ENCODE measurements at places on chromosomes 7 and 10.

GRCh38 chr10:4650582-4650981, 175.4 kb upstream of the AKR1E2 start:
- no peak for DNase-seq

DNA sequence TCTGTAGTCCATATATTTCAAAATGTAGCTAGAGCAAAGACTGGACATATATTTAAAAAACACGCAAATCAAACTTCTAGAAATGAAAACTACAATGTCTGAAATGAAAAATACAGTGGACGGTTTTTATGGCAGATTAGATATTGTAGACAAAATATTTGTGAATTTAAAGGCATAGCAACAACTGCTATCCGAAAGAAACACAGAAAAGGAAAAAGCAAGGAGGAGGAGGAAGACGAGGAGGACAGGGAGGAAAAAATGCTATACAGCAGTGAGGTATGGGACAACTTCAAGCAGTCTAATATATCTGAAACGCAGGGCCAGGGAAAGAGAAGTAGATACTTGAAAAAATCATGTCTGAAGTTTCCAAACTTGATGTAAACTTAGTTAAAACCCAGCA, 13.3 kb downstream of the WASL start:
- no peak for DNase-seq

- no peak for DNase-seq
Measured at GRCh38 chr10:129839285-129840195, 124.5 kb downstream of the EBF3 start.

DNA sequence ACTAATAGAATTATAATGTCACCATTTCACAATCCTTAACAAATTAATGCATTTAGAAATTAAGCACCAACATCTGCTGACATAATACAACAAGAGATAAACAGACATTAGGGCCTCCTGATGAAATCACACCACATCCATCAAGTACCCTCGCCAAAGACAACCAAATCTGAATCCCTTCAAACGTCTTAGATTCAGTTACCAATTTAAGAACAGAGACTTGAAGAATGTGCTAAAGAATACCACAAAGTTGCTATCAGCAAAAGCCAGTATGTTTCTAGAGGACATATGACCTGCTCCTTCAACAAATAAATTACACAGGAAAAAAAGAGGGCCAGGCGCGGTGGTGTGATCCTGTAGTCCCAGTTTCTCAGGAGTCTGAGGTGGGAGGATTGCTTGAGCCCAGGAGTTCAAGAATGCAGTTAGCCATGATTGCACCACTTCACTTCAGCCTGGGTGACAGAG, 144.5 kb downstream of the REEP3 start:
- DNase-seq = no peak

DNA sequence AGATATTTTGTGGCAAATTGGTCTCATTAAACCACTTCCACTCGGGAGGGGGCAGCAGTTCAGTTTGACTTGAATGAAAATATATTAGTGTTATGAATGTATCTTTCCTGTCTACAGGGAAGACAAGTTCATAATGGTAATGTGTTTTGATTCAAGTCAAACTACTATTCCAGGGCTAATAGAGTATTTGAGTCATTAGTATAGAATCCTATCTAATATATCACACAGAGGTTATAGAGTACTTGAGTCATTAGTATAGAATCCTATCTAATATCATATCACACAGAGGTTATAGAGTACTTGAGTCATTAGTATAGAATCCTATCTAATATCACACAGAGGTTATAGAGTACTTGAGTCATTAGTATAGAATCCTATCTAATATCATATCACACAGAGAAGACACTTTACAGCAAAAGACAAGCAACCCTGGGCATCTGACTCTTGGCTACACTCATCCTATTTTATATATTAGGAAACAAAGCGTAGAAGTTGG, 199.7 kb upstream of the MAGI2 start:
- no peak for DNase-seq

- DNase-seq = no peak
Measured at GRCh38 chr7:42745357-42746059, 166.4 kb downstream of the C7orf25 start.

GRCh38 chr10:10626734-10627133, 390.9 kb upstream of the CELF2 start:
- no peak for DNase-seq

DNA sequence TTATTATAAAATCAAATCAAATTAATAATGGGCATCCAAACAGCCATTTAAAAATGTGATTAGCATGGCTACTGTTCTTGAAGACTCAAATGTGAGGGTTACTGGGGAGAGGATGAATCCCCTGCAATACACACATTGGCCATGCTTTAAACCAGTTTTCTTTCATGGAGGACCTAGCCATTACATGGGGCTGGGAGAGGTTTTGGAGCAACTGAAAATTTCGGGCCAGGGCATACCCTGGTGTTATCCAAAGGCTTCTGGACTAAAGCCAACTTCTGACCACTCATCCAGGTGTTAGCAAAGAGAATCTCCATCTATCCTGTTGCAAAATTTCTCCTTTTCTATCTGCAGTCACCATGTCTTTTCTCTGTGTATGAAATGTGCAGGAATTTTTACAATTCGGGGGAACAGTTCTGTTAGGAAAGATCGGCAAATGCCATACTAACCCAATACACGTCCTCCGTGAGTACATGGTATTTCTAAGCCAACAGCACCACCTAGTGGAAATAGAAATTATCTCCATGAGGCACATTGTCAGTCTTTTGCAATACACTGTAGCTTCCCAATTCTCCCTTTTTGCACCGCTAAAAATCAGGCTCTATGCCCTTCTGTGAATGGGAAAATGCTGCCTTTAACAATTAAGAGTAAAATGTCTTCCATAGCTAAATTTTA, 47.0 kb upstream of the ZNF107 start:
- DNase-seq = peak; percentile 58

DNA sequence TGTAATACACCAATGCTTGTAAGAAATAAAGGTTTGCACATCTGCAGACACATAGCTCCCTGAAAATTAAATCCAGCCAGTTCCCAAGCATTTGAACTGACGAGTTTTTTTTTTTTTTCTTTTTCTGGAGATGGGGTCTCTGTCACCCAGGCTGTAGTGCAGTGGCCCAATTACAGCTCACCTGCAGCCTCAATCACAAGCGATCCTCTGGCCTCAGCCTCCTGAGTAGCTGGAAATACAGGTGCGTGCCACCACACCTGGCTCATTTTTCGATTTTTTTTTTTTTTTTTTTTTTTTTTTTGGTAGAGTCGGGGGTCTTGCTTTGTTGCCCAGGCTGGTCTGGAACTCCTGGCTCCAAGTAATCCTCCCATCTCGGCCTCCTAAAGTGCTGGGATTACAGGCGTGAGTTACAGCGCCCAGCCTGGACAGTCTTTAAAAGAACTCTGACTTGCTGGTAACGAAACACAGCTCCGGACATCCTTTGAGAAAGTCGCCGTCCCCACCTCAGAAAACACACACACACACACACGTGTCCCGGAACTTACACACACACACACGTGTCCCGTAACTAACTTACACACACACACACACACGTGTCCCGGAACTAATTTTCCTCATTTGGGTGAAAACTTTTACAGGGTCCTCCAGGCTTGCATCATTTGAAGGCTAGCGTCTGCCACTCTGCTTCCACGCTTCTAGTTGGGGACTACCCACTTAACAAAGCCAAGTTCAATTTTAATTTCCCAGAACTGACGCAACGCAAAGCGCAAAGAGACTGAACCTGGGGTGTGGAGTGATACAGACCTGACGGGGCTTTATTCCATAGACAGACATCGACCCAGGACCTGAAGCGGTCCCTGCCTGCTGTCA, 18.6 kb downstream of the OCM2 start:
- peak; percentile 16 for DNase-seq

- no peak for DNase-seq
Measured at GRCh38 chr10:51028420-51028819, 45.9 kb upstream of the PRKG1 start.

DNA sequence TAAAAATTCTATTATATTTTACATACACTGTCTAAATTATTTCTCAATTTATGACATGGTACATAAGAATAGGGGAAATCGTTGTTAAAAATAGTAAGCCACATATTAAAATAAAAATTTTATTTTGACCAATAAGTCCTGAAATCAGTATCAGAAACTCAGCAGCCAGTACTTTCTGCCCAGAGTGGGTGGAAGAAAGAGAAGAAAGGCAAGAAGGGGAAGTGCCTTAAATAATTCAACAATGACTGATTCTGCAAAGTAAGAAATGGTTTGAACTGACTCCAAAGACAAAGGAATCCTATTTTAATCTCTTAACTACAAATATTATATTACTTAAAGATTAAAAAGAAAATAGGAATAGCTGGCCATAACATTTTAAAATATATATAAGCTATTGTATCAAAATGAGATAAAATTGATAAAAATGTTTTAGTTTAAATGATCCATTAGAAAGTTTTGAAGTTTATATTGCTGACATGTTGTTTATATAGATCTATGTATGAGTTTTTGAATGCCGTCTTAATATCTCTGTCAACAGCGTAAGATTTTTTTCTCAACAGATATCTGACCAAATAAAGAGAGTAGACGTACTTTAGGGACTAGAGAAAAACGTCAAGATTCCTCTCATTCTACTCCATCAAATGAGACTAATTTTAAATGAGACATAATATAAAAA, 30.2 kb upstream of the NRCAM start:
- no peak for DNase-seq

GRCh38 chr10:90047243-90047729, 345.9 kb downstream of the KIF20B start:
- DNase-seq = no peak

- peak; percentile 61 for DNase-seq
Measured at GRCh38 chr10:71697938-71698709, 21.5 kb downstream of the C10orf105 start.

DNA sequence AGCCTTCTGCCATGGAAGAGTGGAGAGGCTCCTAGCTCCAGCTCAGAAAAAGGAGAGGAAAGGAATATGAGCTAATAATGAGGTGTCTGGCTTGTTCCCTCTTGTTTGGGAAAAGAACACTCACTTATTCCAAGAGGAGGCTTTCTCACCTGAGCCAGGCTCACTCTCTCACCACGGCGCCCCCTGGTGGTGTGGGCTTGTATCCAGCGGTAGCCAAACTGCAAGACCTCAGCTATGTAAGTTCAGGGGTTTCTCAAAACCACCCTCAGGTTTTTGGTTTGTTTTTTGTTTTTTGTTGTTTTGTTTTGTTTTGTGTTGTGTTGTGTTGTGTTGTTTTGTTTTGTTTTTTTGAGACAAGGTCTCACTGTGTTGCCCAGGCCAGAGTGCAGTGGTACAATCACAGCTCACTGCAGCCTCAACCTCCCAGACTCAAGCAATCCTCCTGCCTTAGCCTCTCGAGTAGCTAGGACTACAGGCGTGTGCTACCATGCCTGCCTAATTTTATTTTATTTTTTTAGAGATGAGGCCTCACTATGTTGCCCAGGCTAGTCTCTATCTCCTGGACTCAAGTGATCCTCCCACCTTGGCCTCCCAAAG, 124.0 kb downstream of the TMEM130 start:
- peak; percentile 60 for DNase-seq

DNA sequence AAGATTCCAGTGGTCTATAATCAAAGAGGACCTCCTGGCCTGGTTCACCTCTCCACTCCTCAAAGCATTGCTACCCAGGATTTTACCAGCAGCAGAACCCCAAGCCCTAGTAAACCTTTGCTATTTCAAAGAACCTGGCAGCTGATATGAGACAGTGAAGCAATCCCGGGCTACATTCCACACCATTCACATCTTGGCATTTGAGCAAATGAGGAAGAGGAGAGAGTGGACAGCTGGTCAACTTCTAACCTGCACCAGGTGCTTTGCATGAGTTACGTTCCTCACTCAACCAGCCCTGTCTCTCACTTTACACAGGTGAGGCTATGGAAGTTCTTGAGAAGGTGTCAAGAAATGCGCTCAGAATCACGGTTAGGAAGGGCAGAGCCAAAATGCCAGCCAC, 1.1 kb downstream of the CCDC3 start:
- no peak for DNase-seq

DNA sequence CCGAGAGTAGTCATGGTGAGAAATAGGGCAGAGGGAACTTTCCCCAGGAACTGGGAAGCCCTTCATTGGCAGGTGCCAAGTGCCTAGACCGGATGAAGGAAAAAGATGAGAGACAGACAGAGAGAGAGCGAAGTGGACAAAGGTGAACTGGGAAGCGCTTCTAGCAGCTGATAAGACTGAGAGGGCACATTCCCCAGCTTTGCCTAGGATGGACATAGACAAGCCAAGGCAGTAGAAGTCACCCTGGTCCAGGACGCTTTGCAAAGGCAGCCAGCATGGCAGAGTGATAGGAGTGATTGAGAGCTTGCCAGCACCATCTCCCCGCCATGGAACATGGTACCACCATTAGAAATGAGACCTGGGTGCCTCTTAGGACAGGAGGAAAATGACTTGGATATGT, 372.8 kb upstream of the MGMT start:
- no peak for DNase-seq

DNA sequence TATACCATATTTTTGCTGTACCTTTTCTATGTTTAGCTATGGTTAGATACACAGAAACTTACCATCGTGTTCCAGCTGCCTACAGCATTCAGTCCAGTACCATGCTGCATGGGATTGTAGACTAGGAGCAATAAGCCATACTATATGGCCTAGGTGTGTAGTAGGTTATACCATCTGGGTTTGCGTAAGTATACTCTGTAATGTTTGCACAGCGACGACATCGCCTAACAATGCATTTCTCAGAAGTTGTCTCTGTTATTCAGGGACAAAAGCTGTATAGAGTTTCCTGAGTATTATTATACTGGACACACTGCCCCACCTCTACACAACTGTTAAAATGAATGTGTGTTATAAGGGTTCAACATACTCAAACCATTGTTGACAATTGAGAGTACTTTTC, 93.8 kb upstream of the MKI67 start:
- DNase-seq = no peak

- DNase-seq = no peak
Measured at GRCh38 chr7:104156842-104157277, 51.0 kb downstream of the ORC5 start.

DNA sequence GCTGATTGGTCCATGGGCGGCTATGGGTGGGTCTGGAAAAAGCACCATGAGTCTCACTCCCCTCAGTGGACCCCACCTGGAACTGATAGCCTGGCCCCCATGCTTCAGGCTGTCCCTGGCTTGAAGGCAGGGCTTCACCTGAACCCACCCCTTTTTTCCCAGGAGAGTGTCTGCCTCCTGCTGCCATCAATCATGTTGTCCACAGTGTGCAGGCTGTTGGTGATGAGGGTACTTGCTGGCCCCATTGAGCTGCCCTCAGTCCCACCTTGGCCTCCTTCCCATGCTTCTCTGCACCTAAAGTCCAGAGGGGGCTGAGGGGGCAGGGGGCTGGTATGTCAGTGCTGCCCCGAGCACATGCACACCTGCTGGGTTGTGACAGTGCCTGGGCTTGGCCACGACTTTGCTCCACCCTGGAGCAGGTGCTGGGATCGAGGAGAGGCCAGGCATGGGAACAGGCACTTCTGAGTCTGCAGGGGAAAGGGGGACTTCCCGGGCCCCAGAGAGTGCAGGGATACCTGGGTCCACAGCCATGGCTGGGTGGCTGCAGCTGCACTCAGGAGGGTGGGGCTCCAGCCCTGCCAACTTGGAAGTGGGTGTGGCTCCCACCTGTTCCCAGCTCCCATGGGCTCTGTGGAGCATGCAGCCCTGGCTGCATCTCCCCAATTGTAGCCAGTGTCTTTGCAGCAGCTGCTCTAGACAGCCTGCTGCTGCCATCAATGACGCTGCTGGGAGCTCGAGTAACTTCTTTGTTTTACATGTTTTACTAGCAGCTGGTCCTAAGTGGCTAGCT, 56.9 kb downstream of the ADK start:
- DNase-seq = no peak

All from CD4-positive, alpha-beta T cell treated with Interleukin-15 for 4 hours (primary cell).